ENCODE measurements at places on chromosomes 16 and 17.
A peak's percentile ranks its signal among the peaks of the same experiment; 100 is the strongest.

DNA sequence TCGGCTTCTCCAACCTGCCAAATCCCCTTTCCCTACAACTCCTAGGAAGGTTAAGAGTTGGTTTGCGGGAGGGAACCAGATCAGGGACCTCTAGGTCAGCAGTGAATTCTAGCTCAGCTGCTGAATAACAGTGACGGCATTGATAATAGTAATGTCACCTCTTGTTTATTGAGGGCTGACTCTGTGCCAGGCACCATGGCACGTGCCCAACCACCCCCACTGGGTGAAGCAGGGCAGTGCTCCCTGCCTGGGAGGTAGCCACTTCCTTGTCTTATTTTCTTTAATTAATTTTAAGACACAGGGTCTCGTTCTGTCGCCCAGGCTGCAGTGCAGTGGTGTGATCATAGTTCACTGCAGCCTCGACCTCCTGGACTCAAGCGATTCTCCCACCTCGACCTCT, 5.5 kb upstream of the PPL start:
- DNase-seq: no peak

DNA sequence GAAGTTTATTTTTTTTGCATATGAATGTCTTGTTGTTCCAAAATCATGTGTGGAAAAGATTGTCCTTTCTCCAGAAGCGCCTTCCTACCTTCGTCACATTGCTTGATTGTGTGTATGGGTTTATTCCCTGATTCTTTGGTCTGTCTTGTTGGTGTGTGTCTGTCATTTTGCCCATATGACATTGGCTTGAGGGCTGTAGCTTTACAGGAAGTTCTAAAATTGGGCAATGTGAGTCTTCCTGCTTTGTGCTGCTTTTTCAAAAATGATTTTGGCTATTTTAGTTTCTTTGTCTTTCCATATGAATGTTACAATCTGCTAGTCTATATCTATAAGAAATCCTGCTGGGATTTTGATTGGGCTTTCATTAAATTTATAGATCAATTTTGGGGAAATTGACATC, 217.2 kb downstream of the SNX29 start:
- DNase-seq: no peak

- DNase-seq: no peak
Observed at GRCh38 chr17:64520359-64520758, 13.6 kb downstream of the CEP95 start.

DNA sequence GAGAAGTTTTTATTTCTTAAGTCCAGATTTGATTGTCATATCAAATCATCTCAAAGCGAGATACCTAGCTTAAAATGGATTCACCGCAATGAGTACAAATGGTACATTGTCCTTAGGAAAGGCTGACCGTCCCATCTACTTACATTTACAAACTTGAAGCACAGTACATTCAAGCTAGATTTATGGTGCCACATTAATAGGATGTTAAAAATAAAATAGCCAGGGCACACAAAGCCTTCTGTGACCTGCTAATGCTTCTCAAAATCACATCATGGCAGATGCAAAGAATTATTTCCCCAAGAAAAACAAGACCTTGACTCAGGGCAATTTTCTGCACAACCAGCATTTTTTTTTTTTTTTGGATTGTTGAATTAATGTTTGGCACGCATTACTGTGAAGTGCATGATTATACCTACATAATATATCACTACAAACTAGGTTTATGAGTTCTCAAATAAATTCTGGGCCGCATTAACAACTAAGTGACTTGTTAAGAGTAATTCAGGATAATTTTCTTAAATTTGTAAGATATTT, 25.3 kb downstream of the CACNG1 start:
- no peak for DNase-seq

GRCh38 chr17:76240461-76241203, at the start of gene RNF157:
Gene RNF157 (minus strand): TSS chr17:76240493. CDS start chr17:76240240, 253 bp downstream.
- peak; percentile 91 for DNase-seq

GRCh38 chr16:54746596-54746995, 184.1 kb upstream of the IRX5 start:
- DNase-seq: no peak

- no peak for DNase-seq
Observed at GRCh38 chr16:78081341-78081740, 18.1 kb upstream of the WWOX start.

- no peak for DNase-seq
Observed at GRCh38 chr17:57004944-57005579, 27.1 kb downstream of the SCPEP1 start.

DNA sequence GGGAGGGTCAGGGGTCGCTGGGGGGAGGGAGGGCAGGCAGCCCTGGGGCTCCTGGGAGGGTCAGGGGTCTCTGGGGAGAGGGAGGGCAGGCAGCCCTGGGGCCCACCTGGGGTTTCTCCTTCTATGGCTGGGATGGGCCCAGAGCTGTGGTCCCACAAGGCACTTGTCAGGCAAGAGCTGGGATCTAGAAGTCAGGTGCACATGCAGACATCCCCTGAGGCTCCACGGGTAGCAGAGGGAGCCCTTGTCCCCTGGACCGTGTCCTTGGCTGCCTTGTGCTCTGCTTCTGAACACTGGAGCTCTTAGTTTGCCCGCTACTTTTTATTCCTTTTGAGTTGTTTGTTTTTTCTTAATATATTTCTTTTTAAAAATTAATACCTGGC, 1.8 kb downstream of the TUBB3 start:
- no peak for DNase-seq

DNA sequence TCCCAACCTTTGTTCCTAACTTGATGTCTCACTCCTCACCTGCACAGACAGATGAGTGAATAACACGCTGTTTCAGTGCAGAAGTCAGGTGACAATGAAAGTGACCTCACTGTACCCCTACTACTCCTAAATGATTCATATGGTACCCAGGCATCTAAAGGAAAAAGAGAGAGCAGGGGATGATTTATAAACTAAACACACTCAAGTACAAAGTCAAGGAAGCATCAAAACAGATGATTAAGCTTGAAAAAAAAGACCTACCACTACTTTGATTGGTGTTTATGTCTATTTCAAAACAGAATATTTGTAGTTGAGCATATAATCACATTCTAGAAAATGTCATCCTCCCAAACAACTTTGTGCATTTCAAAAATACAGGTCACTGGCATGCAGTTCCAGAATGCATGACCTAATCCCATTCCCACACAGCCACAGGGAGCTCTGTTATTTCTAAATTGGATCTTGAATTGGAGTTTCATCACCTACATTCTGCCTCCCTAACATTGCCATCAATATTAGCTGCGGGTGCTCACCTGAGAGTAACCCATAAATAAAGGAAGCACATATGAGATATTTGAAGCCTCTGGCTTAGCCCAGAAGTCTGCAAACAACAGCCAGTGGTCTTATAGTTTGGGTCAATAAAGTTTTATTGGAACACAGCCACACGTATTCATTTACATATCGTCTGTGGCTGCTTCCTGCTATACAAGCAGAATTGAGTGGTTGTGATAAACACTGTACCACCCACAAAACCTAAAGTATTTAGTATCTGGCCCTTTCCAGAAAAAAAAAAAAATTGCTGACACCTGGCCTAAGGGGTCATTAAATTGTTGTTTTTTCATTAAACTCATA, 14.0 kb downstream of the HS3ST3A1 start:
- DNase-seq: no peak

DNA sequence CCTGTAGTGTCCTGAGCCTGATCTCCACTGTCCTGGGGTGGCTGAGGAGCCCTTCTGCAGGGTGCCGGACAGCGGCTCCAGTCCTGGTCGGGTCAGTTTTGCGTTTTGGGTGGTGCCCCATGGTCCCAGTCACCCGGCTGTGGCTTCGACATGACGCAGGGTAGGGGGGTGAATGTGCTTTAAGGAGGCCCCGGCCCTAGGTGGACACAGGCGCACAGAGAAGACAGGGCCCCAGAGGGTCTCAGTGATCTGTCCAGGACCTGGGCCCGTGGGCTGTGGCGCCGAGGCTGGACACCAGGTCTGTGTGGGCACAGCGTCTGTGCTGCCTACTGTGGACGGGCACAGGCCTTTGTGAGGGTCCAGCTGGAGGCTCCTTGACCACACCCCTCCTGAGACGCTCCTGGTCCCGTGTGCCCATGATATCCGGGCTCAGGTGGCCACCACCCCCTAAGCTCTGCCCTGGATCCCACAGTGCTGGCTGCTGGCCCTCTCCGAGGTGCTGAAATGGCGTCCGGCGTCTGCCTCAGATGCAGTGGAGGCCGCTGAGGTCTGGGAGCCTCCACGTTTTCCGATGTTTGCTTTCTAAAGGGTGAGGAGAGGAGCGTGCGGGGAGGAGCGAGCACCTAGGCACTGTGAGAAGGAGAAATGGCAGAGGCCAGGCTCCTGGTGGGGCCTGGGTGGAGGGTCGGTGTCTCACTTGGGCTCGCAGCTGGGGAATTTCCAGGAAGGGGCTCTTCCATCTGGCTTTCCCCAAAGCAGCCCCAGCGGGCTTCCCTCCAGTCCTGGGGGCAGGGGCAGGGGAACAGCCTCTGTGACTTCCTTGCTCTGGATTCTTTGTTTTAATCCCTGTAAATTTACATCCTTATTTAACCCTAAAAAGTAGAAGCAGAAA, 56.1 kb upstream of the ACSF3 start:
- peak; percentile 71 for DNase-seq

- DNase-seq: peak; percentile 14
Observed at GRCh38 chr16:27847030-27847550, 216.4 kb downstream of the GSG1L start.

DNA sequence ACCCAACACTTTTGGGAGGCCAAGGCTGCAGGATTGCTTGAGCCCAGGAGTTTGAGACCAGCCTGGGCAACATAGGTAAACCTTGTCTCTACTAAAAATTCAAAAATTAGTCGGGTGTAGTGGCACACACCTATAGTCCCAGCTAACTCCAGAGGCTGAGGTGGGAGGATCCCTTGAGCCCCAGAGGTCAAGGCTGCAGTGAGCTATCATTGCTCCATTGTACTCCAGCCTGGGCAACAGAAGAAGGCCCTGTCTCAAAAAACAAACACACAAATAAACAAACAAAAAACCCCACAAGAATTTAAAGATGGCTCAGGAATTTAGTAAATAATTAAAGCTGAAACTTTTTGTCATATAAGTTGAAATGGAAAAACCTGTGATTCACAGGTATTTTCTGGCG, 2.3 kb upstream of the TMEM170A start:
- DNase-seq: no peak

All from spleen (tissue), 13 donors.